ENCODE measurements at places on chromosomes 7 and 10. TPM values are rescaled to one million over a fixed set of nuclear protein-coding genes. Genes with fewer than 3 reads are reported as not detected.
A peak's percentile ranks its signal among the peaks of the same experiment; 100 is the strongest.

MYH16 gene
- polyA plus RNA-seq, result not detected

GRCh38 chr10:98128802-98129201, 5.7 kb upstream of the R3HCC1L start:
- no peak overlapping the region for H3K27ac ChIP-seq
- H3K4me3 ChIP-seq, result no peak overlapping the region
- peaks cover 8% of the 10 kb centered on the region for H3K4me1 ChIP-seq
- peaks cover 14% of the 10 kb centered on the region for H3K27me3 ChIP-seq

DNA sequence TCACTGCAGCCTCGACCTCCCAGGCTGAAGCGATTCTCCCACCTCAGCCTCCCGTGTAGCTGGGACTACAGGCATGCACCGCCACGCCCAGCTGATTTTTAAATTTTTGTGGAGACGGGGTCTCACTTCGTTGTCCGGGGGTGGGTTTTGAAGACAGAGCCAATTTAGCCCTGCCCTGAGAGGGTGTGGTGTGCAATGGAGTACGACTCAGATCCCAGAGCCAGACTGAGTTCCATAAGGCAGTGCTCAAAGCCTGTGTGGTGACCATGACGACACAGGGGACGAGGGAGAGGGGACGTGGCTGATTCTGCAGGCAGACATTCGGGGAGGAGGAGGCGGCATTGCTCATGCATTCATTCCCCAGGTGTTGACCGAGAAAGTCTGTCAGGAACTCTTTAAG, 72.1 kb downstream of the ZMIZ1 start:
- no peak overlapping the region for H3K27ac ChIP-seq
- DNase-seq, result no peak
- peaks cover 70% of the 10 kb centered on the region for H3K4me1 ChIP-seq
- no peaks in the 10 kb centered on the region for H3K27me3 ChIP-seq
- no peak overlapping the region for H3K4me3 ChIP-seq

- H3K36me3 ChIP-seq, result no peaks in the 10 kb centered on the region
- no peaks in the 10 kb centered on the region for H3K4me1 ChIP-seq
- no peak for DNase-seq
- H3K27me3 ChIP-seq, result no peaks in the 10 kb centered on the region
Measured at GRCh38 chr7:40297741-40298311, 163.0 kb downstream of the SUGCT start.

- H3K27ac ChIP-seq, result no peak overlapping the region
- H3K36me3 ChIP-seq, result no peaks in the 10 kb centered on the region
- no peak overlapping the region for H3K4me3 ChIP-seq
- no peak for DNase-seq
- H3K27me3 ChIP-seq, result no peaks in the 10 kb centered on the region
Measured at GRCh38 chr10:12689893-12690292, 311.6 kb downstream of the CCDC3 start.

ERVW-1 gene
- polyA plus RNA-seq, result not detected

- no peak for DNase-seq
- H3K4me1 ChIP-seq, result no peaks in the 10 kb centered on the region
- no peaks in the 10 kb centered on the region for H3K36me3 ChIP-seq
- no peak overlapping the region for H3K27ac ChIP-seq
- H3K4me3 ChIP-seq, result no peak overlapping the region
Measured at GRCh38 chr7:43362652-43363034, 220.3 kb upstream of the STK17A start.

DNA sequence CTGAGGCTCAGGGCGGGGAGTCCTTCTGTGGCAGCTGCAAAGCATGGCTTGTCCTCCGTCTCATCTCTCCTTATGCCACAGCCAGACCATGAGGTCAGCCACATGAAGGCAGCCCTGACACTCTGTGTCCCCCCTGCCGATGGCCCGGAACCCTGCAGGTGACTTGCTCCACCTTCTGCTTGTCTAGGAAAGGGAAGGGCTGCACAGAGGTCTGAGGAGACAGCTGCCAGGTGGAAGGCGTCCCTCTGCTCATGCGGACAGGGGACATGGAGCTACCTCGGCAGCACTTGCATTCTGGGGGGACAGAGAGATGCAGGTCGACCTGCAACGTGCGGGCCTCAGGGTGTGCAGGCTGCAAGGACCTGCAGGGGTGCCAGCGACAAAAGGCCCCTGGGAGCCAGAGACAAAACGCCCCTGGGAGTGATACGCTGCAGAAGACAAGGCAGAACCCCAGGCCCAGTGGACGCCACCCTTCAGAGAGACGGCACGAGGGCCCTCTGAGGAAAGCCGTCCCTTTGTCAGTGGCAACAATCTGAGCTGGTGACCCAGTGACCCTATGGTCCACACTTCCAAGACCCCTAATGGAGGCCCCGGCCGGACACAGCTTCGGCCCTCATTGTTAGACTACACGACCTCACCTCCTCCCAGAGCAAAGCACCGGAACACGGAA, 205.2 kb upstream of the PPP2R2D start:
- DNase-seq, result no peak
- no peaks in the 10 kb centered on the region for H3K4me1 ChIP-seq
- H3K27me3 ChIP-seq, result no peaks in the 10 kb centered on the region
- H3K4me3 ChIP-seq, result no peak overlapping the region

DNA sequence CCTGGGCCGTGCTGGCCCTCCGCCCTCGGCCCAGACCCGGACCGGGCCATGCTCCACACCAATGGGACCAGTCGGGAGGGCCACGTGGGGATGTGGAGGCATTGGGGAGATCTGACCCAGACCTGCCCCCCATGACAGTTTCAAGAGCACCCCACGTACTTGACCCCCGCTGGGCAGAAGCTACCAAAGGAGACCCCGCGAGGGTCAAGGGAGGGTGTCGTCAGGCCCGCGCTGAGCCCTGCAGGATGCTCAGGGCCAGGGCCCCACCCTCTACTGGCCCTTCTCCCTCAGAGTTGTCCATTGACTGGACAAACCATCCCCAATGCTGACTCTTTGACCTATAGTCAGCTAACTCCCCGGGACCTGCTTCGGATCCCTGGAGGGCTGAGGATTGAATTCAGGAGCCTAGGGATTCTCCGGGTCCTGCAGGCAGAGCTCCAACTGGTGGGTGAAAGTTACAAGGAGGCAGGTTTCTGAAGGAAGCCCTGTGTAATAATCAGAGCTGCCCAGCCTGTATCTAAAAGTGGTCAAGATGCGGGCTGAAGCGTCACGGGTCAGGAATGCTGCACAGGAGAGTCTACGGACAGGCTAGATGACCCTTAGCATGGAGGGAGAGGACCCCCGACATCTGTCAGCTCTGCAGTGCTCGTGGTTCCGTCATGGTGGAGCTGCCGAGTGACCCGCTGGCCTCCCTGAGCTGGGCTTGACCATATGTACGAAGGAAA, 498 bp upstream of the CALHM2 start:
- peaks cover 57% of the 10 kb centered on the region for H3K4me1 ChIP-seq
- H3K4me3 ChIP-seq, result peak overlapping the region; percentile 73
- H3K27ac ChIP-seq, result no peak overlapping the region

DNA sequence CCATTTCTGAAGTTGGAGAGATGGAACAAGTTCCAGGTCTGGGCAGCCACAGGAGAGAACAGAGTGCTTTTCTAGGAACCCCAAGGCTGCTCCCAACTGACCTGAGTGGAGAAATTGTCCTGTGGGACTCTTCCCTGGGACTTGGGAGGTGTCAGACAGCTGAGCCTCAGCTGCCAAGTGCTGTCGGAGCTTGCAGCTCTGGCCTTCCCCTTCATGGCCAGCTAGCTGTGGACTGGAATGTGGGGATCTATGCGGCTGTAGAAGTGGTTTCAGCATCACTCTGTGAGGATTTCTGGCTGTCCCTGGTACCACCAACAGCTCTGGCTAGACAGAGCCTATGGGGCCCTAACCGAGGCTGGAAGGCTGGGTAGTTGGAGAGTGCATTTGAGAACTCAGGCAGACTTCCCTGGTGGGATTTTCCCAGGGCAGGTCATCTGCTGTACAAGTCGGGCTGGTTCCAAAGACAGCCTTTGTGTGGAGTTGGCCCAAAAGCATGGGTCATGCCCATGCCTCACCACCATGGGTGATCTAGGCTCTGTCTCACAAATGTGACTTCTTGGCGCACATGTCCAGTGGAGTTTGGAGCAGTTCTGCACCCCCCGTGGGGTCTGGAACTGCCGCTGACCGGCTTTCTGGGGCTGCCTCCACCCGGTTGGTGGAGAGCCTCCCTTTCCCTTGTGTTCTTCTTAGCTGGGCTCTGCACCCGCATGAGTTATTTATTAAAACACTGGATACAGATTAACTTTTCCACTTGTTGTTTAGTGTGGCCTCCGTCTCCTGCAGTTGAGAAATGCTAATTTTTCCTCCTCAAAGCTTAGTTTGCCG, 10.9 kb downstream of the SUFU start:
- no peak for DNase-seq
- peaks cover 47% of the 10 kb centered on the region for H3K36me3 ChIP-seq
- H3K4me3 ChIP-seq, result no peak overlapping the region
- H3K4me1 ChIP-seq, result peaks cover 18% of the 10 kb centered on the region
- H3K27ac ChIP-seq, result no peak overlapping the region

- no peak overlapping the region for H3K27ac ChIP-seq
- H3K27me3 ChIP-seq, result no peaks in the 10 kb centered on the region
- H3K4me1 ChIP-seq, result no peaks in the 10 kb centered on the region
- no peak for DNase-seq
- H3K36me3 ChIP-seq, result peaks cover 17% of the 10 kb centered on the region
Measured at GRCh38 chr10:84510121-84510520, 181.7 kb downstream of the CCSER2 start.

DNA sequence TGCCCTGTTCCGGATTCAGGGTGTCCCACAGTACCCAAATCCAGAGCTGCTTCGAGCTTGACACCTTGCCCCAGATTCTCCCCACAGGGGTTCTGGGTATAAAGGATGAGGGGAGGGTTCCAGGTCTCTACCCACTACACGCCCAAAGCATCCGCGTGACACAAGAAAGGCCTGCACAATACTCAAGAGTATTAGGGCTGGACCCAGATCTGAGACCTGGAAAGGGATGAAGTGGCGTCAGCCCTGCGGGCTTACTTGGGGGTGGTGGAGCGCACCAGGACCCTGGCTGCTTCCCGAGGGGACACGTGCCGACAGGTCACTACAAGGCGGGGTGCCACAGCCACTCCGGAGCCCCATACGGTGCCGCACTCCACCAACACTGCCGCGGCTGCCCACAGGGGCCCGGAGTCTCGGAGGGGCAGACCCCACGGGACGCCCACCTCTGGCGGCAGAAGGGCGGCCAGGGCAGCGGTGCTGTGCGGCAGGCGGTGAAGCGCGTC, 1.3 kb downstream of the TYSND1 start:
- H3K36me3 ChIP-seq, result peaks cover 22% of the 10 kb centered on the region
- peak overlapping the region; percentile 39 for H3K4me3 ChIP-seq
- DNase-seq, result no peak

DNA sequence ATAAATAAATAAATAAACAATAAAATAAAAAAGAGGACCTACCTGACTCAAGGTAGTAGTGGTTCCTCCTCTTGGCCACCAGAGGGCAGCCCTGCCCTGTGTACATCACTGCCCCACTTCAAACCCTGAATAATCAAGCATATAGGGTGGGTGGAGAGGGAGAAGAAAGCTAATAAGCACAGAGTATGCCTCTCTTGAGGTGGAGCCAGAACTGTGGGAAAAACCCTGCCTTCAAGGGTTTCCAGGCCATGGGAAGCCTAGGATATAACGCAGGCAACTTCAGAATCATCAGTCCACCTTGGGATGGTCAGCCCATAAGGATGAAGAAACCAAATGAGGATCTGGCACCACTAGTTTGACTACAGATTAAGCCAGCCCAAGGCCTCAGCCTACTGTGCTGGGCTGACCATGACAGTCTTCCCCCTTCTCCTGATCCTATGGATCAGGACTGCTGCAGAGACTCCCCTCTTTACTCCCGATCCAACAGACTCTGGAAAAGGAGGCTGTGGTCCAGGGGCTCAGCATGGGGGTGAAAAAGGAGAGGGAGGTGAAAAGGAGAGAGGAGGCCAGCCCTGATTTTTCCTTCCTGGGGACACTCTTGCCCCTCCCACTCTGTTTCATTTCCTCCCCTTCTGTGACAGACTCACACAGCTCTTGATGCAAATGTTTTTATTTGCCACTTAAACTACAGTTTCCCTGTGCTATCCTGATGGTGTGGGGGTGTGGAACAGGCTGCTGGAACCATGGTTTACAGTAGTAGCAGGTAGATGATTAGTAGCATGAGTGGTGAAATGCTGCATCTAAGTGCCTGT, 10.1 kb downstream of the AVPI1 start:
- no peaks in the 10 kb centered on the region for H3K27me3 ChIP-seq
- DNase-seq, result peak; percentile 68
- peaks cover 8% of the 10 kb centered on the region for H3K4me1 ChIP-seq
- no peak overlapping the region for H3K27ac ChIP-seq

DNA sequence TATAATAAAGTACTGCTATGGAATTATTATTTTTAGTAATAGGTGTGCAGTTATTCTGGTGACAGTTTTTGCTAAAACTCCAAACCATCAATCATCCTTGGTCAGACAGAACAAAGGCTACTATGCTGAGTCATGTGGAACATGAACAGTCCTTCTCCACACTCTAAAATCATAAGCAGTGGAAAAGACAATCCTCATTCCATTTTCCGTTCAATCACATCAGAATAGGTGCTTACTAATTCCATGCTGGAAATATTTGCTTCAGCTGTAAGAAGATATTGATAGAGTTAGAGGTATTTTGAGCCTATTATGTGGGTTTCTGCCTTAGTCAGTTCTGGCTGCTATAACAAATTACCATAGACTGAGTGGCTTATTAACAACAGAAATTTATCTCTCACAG, 82.9 kb downstream of the FAM13C start:
- H3K4me1 ChIP-seq, result no peaks in the 10 kb centered on the region
- H3K4me3 ChIP-seq, result no peak overlapping the region
- no peaks in the 10 kb centered on the region for H3K27me3 ChIP-seq
- no peak overlapping the region for H3K27ac ChIP-seq

DNA sequence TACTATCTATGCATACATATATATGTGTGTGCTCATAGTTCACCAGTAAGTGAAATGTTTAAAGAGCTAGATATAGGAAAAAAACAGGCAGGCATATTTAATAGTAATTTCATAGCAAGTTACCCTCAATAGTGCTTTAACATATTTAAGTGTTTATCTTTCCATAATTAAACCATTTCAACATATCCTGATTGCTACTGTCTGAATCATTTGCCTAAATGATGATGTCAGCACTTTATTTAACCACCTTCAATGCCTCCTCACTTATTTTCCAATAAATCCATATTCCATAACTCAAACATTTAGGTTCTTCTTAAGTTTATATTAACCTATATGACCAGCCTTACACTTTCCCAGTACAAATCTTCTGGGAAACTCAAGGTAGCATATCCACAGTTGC, 601.1 kb downstream of the ARL4A start:
- no peaks in the 10 kb centered on the region for H3K27me3 ChIP-seq
- no peak for DNase-seq
- no peaks in the 10 kb centered on the region for H3K4me1 ChIP-seq
- no peak overlapping the region for H3K4me3 ChIP-seq

GRCh38 chr7:47951374-47951773, 3.1 kb upstream of the PKD1L1 start:
- H3K4me3 ChIP-seq, result no peak overlapping the region
- H3K27me3 ChIP-seq, result no peaks in the 10 kb centered on the region
- H3K36me3 ChIP-seq, result peaks cover 24% of the 10 kb centered on the region
- H3K4me1 ChIP-seq, result no peaks in the 10 kb centered on the region

ITGB8 gene
- polyA plus RNA-seq, result 0.03 TPM

DNA sequence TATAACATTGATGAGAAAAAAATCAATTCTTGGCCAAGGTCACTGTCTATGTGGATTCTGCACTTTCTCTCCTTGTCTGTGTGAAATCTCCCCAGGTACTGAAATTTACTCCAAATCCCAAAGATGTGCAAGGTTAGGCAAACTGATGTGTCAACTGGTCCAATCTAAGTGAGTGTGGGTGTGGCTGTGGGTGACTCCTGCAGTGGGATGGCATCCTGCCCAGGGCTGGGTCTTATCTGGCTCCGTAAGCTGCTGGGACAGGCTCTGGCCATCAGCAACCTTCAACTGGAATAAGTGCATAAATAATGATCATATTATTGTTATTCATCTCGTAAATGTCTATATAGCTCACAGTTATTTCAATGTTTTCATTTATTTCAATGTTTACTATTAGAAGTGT, 79.3 kb downstream of the JCAD start:
- no peak overlapping the region for H3K4me3 ChIP-seq
- H3K27me3 ChIP-seq, result no peaks in the 10 kb centered on the region
- DNase-seq, result no peak
- H3K4me1 ChIP-seq, result no peaks in the 10 kb centered on the region
- no peak overlapping the region for H3K27ac ChIP-seq
